AG10803 (cell line): ENCODE measurements at places on chromosomes 4 and X.

GRCh38 chr4:168876106-168876505 lies 133.9 kb downstream of the CBR4 start:
- DNase-seq = peak; percentile 77

DNA sequence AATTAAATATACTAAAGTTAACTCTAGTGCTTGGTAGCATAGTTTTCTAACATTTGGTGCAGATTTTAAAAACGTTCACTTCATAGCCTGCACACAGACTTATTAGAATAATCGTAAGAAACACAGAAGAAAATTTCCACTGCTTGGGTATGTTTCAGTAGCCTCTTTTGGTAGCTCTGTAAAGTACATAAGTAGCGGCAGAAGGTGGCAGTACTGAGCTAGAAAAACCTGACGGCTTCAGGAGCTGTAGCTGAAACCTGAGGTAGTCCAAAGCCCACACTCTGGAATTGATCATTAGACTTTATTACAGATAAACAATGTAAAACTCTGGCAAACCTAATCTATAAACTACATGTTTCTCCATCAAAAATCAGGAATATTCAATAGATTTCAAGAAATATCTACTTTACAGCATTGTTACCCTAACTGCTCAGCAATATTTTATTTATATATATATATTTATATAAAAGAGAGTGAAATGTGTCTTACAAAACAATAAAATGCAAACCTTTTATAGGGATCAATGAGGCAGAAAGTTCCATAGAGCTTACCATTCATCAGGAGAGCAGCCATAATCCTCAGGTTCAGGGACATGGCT lies 88.2 kb downstream of the ATP8A1 start:
- DNase-seq = peak; percentile 65

DNA sequence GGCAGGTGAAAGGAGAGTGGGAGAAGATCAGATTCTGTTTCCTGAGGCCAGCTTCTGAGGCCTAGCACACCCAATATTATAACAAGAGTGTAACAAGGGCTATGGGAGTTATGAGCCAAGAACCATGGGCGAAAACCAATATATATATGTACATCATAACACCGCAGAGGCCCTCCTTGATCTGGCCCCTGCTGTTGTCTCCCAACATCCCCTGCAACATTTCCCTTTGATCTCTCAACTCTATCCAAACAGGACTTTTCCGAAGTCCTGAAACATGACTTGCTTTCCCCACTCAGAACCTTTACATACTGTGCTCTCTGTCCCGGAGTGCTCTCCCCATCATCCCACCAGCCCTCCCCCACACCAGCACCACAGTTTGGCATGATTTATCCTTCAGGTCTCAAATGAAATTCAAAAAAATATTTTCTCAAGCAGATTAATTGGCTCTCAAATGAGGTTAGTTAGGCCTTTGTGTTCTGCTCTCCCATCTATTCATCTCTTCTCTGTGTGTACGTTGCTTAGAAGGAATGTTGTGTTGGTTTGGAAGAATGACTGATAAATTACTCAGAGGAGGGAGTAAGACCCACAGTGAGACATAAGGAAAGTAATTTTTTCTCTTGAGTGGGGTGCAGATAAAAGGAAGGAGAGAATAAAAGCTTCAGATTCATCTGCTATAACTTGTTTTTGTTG lies 58.1 kb upstream of the SMIM10 start:
- peak; percentile 69 for DNase-seq

DNA sequence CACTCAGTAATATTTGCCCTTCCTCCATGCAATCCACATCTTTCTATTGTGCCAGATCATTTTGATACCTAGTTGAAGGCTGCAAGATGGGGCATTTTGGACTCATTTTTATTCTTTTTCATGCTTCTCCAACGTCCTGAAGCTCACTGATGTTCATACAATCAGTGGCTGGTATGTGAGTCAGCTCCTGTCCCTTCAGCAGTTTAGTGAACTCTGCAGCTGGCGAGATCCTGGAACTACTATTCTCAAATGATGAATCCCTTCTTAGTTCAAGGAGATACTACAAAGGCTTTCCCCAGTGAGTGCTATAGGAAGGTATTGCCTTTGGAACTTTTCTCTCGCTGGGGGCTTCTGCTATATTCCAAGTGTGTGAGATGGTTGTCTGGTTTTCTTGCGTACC lies 9.6 kb upstream of the CCDC149 start:
- peak; percentile 22 for DNase-seq

GRCh38 chr4:142331646-142332045 lies 514.5 kb downstream of the INPP4B start:
- DNase-seq = peak; percentile 92

- DNase-seq = no peak
These were observed 112.9 kb downstream of the FRYL start for GRCh38 chr4:48667148-48667547.

- DNase-seq = no peak
These were observed 1088.8 kb downstream of the ADGRL3 start for GRCh38 chr4:62288808-62289541.

DNA sequence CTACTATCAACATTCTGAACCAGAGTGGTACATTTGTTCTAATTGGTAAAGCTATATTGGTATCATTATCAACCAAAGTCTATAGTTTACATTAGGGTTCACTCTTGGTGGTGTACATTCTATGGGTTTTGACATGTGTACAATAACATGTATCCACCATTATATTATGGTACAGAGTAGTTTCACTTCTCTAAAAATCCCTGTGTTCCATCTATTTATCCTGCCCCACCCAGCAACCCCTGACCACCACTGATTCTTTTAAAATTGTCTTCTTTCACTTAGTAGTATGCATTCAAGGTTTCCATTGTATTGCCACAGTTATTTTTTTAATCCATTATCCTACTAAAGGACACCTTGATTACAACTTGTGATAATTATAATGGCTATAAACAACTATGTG lies 15.3 kb upstream of the TMPRSS11D start:
- no peak for DNase-seq

- DNase-seq = peak; percentile 62
These were observed 64.8 kb downstream of the GLRA3 start for GRCh38 chr4:174764105-174764729.

DNA sequence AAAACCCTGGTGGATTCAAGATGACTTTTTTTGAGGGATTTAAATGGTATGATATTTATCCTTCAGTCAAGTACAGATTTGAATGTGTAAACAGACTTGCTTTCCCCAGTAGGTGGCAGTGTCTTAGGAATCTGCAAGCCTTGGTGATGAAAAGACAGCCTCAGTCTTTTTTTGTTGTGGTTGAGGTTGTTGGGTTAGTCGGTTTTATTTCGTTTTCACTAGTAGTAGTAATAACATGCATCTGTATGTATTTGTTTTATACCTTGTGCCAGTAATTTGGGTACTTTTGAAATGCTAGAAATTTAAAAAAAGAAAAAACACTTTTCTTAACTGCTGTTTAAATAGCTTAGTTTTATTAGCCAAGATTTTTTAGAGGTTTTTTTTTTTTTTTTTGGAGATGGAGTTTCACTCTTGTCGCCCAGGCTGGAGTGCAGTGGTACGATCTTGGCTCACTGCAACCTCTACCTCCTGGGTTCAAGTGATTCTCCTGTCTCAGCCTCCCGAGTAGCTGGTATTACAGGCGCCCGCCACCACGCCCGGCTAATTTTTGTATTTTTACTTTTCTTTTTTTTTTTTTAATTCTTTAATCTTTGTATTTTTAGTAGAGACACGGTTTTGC lies 39.2 kb downstream of the COPS4 start:
- DNase-seq = peak; percentile 91

GRCh38 chr4:139802931-139803330 lies 137.3 kb downstream of the MGST2 start:
- DNase-seq = no peak

- peak; percentile 8 for DNase-seq
These were observed 24.2 kb downstream of the MID2 start for GRCh38 chrX:107849747-107850421.

GRCh38 chrX:135737366-135738071 lies 24.1 kb downstream of the CT45A1 start:
- no peak for DNase-seq

- DNase-seq = peak; percentile 22
These were observed 20.8 kb upstream of the PRPS2 start for GRCh38 chrX:12770440-12770839.

DNA sequence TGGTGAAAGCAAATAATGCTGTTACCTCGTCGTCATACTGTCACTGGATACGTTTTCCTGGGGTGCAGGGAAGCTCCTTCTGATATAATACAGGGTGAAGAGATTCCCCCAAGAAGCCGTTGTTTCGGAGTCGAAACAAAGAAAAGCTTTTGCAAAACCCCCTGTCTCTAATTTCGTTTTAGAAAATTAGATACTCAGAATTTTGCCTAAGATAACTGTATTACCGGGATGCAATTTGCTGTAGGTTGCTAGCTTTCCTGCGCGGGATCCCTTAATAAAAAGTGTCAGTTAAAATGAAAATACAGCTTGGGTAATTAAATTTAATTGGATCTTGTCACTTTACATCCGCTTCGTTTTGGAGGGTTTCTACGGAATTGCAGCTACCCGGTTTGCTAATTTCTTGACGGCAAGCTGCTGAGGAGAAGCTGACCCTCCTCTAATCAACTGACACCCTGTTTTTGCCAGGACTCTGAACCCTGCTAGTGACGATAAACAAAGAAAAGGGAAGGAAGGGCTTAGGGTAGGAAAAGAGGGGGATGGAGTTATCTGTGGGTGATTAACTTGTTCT lies 174.6 kb downstream of the SHOX start:
- no peak for DNase-seq

DNA sequence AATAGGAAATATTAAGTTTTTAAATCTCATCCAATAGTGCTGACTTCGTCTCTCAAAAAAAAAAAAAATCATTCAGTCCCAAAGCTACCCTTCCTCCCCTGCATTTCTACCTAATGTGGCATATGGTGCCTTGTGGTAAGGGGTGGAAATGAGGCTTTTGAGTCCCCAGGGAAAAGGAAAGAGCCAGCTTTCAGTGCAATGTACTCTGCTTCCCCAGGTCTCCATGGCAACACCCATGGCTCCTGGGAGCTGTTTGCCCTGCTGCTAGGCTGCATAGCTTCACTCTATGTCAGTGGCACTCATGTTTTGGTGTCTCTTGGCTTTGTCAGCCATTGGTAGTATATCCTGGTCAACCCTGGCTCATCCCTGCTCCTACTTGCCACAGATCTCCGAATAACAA lies 175.9 kb downstream of the SLC39A8 start:
- peak; percentile 13 for DNase-seq

- no peak for DNase-seq
These were observed 210.4 kb downstream of the SPRY1 start for GRCh38 chr4:123606946-123607542.

GRCh38 chr4:26607776-26608175 lies 23.9 kb downstream of the TBC1D19 start:
- no peak for DNase-seq

GRCh38 chr4:92334716-92335350 lies 31.1 kb downstream of the GRID2 start:
- no peak for DNase-seq

- DNase-seq = no peak
These were observed 463.9 kb upstream of the PCDH7 start for GRCh38 chr4:30256116-30256832.

GRCh38 chrX:153374426-153374825 lies 26.7 kb downstream of the PNMA6E start:
- DNase-seq = no peak

- no peak for DNase-seq
These were observed 375.8 kb upstream of the CXorf51B start for GRCh38 chrX:146433771-146434170.

DNA sequence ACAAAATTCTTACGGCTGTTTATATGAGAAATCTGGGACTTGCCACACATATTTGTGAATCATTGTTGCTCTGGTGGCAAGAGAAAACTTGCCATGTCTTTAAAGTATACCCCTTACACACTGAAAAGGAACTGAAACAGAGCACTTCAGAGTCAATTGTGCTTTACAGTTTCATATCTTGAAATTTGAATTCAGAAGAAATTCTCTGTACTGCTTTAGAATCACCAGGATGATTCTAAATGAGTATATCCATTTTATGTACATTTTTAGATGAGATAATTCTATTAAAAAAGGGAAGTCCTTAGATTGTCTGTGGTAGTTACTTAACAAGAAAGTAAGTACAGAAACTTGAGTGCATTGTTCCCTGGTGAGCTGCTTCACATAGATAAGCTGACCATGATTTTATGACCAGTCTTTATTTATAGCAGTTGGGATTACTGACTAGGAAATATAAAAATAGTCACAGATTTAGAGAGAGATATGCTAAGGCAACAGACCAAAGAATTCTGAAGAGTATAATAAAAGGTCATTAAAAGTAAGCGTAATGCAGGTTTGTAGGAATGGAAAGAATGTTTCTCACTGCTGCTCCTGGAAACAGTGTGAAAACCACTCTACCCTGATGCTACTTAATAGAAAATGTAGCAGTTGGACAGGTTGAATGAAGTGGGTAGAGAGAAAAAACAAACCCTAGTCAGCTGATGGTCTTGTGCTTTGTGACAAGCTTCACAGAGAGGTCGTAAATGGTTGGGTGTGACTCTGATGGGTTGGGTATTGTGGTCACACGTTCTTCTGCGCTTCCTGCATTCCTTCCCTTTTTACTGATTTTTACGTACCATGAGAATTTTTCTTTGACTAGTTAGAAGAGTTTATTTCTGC lies 41.0 kb downstream of the FNIP2 start:
- DNase-seq = peak; percentile 98

- DNase-seq = no peak
These were observed 393.1 kb upstream of the FRG1 start for GRCh38 chr4:189547559-189547958.

GRCh38 chr4:101067383-101067782 lies 279.9 kb downstream of the PPP3CA start:
- no peak for DNase-seq

GRCh38 chr4:14865804-14866203 lies 136.5 kb upstream of the CPEB2 start:
- DNase-seq = no peak

DNA sequence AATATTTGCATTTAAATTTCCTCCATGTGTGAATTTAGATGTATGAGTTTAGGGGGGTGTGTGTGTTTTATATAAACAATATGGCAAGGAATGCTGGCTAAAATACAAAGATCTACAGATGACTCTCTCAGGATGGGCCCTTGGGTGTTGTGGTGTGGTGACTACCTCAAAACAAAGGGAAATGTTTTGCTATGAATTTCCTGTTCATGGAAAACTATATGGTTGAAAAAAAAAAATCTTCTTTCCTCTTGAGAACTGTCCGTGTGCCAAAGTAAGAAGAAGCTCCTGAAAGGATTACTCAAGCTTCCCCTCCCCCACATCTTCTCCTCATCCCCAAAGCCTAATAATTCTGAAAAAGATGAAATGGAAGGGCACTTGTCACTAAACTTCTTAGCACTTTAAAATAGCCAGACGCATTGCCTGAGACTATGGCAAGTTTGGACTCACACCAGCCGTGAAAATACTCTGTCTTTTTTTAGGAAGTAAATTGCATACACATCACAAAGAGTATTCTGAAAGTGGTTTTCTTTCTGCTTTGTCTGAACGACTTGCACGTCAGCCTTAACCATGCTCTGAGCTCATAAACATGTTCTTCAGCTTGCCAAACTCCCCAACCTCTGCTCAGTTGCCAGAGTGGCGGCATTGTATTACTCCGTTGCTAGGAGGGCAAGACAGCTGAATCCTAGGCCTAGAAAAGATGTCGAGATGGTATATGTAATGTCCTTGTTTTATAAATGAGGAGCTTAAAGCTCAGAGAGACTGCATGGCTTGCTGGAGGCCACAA lies 250.4 kb upstream of the JADE1 start:
- peak; percentile 91 for DNase-seq

- no peak for DNase-seq
These were observed 24.0 kb downstream of the INTS6L start for GRCh38 chrX:135544338-135544948.
